Caco-2 (cell line): ENCODE measurements at places on chromosomes 2 and 18. TPM values are rescaled to one million over a fixed set of nuclear protein-coding genes. Genes with fewer than 3 reads are reported as not detected.
A peak's percentile ranks its signal among the peaks of the same experiment; 100 is the strongest.

DNA sequence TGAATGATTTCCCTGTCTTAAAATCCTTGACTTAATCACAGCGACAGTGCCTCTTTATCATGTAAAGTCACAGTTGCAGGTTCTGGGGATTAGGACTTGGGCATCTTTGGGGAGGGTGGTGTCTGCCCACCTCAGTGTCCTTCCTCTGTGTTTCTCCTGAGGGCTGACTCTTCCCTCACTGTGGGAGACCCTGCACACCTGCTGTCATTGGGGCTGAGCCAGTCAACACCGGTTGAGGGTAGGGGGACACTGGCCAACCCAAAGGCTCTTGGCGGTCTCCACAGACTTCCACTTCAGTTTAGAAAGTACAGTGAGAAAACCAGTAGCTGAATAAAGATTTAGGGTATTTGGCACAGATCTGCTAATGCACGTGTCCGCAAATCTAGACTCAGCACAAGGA is 36.9 kb downstream of the AGAP1 start:
- no peak for DNase-seq

DNA sequence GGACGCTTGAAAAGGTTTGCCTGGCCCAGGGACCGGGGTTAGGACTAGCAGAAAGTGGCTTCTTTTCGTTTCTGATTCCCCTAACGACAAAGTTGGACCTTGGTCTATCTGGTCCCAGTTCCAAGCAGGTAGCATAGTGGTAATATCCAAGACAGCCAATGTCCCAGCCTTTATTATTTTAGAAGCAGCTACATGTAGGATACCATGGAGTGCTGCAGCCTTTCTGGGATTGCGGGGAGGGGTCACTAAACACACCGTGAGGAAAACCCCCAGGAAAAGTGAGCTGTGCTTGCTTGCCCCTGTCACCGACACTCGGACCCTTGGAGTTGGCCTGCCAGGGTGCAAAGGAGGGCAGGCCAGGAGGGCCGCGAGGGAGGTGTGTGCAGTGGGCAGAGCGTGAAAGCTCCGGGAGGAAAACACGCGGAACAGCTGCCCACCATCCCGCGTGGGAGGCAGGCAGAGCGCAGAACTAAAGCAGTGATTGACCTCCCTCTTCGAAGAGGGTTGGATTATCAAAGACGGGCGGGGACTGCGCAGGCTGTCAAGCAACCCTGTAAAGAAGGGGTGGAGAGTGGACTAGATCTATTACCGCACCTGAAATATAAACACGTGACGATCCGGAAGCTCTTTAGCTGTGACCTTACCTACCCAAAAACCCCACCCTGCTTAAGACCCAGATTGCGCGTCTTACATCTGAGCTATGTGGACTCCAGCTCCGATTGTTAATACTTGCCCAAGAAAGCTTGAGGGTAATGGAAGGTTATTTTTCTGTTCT is 624 bp upstream of the MAP4K3 start:
- DNase-seq, result peak; percentile 72

- DNase-seq, result no peak
These were observed 58.8 kb upstream of the ANKRD44 start for GRCh38 chr2:197369228-197369932.

DNA sequence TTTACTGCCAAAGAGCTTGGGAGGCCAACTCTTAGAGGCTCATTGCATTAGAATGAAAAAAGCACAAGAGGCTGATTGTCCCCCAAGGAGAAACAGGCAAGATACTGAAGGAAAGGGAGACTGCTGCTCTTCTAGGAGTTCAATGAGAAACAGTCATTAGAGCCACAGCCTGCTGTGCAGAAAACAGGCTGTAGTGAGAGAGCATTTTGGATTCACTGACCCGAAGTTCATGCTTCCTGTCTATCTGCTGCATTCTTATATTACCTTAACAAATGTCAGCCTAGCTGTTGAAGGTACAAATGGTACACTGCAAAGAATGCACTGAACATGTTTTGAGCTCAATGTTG is 423.3 kb downstream of the SETBP1 start:
- no peak for DNase-seq

DNA sequence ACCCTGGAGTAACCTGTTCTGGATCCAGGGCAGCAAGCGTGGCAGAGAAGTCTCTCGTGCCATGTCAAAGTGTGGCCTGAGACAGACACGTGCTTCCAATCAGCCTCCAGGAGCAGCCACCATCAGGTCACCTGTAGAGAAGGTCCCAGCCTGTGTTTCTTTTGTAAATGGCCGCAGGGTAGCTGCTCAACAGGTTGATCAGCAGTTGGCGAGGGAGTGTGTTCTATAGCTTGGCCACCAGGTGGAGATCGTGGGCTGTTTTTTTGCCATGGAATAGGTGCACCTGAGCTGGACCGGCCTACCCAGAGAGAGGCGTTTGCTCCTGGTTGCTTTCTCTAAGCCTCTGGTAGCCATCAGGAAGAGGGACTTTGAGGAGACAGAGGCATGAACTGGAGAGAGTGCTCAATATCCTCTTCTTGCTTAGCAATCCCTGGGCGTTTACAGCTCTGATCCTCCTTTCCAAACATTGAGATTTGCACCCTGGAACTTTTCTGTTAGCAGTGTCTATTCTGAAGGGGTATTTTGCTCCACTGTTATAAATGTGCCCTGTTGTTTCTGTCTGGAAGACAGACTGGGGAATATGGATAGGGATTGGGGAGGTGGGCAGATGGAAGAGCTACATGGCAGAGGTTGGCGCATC is 34.2 kb upstream of the EN1 start:
- peak; percentile 88 for DNase-seq

DNA sequence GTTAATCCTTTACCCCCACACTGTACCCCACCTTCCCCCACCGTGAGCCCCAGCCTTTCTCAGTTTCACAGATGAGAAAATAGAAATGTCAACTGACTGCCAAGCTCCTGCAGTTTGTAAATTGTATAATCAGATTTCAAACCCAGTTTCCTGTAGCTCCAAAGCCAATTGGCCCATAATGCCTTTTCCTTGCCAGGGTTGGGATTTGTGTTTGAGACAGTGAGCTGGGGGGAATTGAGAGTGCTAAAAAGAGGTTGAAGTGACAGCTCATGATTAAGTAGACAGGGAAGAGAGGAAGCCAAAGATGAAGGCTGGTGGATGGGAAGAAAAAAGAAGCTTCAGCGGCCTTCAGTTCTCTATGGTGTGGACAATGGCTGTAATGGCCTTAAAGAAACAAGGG is 10.7 kb downstream of the OSBPL6 start:
- DNase-seq, result no peak

DNA sequence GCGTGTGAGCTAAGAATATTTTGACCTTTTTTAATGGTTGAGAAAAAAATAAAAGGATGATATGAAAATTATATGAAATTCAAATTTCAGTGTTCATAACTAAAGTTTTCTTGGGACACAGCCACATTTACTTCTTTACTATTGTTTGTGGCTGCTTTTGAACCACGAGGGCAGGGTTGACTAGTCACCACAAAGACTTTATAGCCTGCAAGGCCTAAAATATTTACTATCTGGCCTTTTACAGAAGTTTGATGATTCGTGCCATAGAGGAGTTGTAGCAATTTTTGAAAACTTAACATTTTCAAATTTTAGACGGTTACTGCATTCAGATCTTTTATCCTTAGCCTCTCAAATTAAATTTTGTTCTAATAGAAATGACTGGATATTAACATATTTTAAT is 69.9 kb downstream of the LIMS1 start:
- DNase-seq, result no peak

DNA sequence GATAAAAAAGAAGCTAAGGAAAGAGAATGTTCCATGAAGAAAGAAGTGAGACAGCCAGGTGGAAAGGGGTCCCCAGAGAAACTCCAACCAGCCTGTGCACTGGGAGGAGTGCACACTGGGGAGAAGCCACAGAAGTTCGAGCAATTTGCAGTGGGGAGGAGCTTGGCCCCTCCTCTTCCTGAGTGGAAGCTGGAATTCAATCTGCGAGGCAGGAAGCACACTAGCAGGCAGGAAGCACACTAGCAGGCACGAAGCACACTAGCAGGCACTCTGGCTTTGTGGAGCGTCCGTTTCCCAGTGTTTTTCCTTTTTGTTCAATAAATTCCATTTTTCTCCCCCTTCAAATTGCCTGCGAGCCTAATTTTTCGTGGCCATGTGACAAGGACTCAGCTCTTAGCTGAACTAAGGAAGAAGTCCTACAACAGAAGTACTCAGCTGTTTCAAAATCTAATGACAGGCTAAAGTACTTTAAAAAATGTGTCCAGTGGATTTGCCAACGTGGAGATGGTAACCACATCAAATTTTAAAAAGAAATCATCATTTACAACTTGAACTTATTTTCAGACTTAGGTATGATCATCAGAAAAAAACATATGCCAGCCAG is 21.4 kb upstream of the SPIRE1 start:
- no peak for DNase-seq

TMEM37 gene
- total RNA-seq, result 13.8 and 15.8 TPM in 2 replicates

RAX gene
- total RNA-seq, result not detected in 2 replicates

FRZB gene
- 0.16 TPM in 1 of 2 replicates, not detected in the other for total RNA-seq

POTEJ gene
- total RNA-seq, result not detected in 2 replicates

HOXD11 gene
- total RNA-seq, result not detected in 2 replicates
